ENCODE measurements at places on chromosomes 2 and 18. TPM values are rescaled to one million over a fixed set of nuclear protein-coding genes. Genes with fewer than 3 reads are reported as not detected.

FAM237A gene
- not detected for total RNA-seq

REG1B gene
- total RNA-seq: not detected

TMEM247 gene
- total RNA-seq: not detected

LYPD6 gene
- total RNA-seq: not detected

BMP10 gene
- not detected for total RNA-seq

IL37 gene
- total RNA-seq: not detected

LDLRAD4 gene
- 0.52 TPM for total RNA-seq

NEDD4L gene
- total RNA-seq: 9.4 TPM

TUBB8B gene
- total RNA-seq: not detected

ELOA2 gene
- not detected for total RNA-seq

FBLN7 gene
- total RNA-seq: 1.8 TPM

TFPI gene
- total RNA-seq: 210 TPM

SAP130 gene
- total RNA-seq: 13.6 TPM

DNER gene
- 4.8 TPM for total RNA-seq

NCKAP5 gene
- 2.2 TPM for total RNA-seq

RIT2 gene
- total RNA-seq: not detected

VSNL1 gene
- total RNA-seq: not detected

TMEM237 gene
- 35.3 TPM for total RNA-seq

FAM98A gene
- 18.1 TPM for total RNA-seq

PEX13 gene
- total RNA-seq: 30.0 TPM

ANKRD30BL gene
- total RNA-seq: not detected

SERPINB4 gene
- total RNA-seq: 0.64 TPM

ACTR2 gene
- total RNA-seq: 132 TPM

ABHD1 gene
- not detected for total RNA-seq

PJVK gene
- 2.9 TPM for total RNA-seq

GALNT3 gene
- total RNA-seq: 3.6 TPM

KIDINS220 gene
- total RNA-seq: 45.6 TPM

KCNK3 gene
- 3.9 TPM for total RNA-seq

All from epithelial cell of alveolus of lung (primary cell).